ENCODE measurements at places on chromosomes 12 and 14.

- no peak for DNase-seq
Measured at GRCh38 chr12:104060791-104061190, 3.5 kb upstream of the HCFC2 start.

- no peak for DNase-seq
Measured at GRCh38 chr12:67790660-67791059, 142.1 kb downstream of the DYRK2 start.

GRCh38 chr12:130818635-130819576 lies 20.1 kb downstream of the STX2 start:
- DNase-seq, result no peak

GRCh38 chr14:90239139-90239538 lies 17.2 kb upstream of the PSMC1 start:
- no peak for DNase-seq

- no peak for DNase-seq
Measured at GRCh38 chr12:75837700-75838099, 193.9 kb downstream of the PHLDA1 start.

DNA sequence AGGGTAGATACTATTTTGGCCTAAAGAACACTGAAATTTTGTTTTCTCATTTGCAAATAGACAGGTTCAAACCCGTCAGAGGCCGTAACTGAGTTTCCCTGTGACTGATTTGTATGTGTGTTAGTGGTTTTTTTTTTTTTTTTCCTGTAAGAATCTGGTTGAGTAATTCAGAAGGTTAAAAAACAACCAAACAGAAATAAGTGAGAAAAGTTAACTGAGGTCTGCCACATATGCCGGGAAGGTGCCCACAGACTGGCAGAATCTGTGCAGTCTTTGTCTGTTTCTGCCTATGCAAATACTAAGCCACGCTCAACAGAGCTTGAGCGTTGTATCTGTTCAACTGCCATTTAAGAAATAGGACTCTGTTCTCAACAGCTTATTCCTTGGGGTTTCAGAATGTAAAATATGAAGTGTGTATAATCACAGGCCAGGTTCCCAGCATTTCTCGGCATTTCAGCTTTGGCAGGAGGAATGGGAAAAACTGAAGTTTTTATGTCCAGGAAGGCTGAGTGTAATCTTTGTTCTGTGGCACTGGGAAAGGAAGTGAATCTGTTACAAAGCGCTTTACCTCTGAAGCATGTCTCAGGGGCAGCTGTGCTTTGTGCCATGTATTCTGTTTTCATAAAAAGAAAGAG lies 181.9 kb downstream of the PRKCH start:
- no peak for DNase-seq

- no peak for DNase-seq
Measured at GRCh38 chr12:97764700-97765099, 302.1 kb downstream of the RMST start.

GRCh38 chr12:23947395-23947794 lies 2.1 kb downstream of the SOX5 start:
- DNase-seq, result no peak

- no peak for DNase-seq
Measured at GRCh38 chr14:74015176-74015575, 3.9 kb downstream of the ENTPD5 start.

Measured in fibroblast of gingiva (primary cell).